Stimulated activated CD8-positive, alpha-beta memory T cell treated with anti-CD3 and anti-CD28 coated beads, Interleukin-4, amount 100 ng/mL, for 1 hour (primary cell): ENCODE measurements at places on chromosomes 5 and 9.

DNA sequence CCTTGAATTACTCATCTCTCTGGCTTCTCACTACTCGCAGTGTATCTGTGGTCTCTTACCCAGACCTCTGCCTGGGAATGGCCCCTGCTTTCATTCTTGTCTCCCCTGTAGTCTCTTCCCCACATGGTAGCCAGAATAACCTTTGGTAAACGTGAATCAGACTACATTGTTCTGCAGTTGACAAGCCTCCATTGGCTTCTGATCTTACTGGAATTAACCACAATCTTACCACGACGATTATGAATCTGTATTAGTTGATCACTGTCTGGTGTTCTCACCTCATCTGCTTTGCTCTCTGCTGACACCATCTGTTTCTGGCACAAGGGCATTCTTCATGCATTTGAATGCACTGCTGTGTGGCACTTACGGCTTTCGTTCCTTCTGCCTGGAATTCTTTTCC lies 781.2 kb downstream of the MTRR start:
- no peak for DNase-seq

GRCh38 chr5:92470770-92471169 lies 1087.7 kb upstream of the ARRDC3 start:
- DNase-seq: no peak

DNA sequence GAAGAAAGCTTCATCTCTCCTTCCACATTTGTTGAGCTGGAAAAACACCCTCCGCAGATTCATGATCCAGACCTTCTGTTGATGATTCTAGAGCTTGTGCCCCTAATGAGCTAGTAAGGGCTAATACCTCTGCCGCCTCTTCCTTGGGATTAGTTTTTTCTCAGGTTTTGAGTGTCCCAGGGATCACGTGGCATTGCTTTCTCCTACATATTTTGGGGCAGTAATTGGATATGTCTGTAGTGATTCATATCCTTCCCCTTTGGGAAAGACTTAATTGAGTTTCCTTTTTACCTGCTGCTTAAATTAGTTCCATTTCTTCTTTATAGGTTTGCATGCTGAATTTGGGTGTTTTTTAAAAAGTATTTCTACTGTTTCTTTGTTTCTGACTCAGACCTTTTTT lies 143.9 kb downstream of the GOLPH3 start:
- no peak for DNase-seq

GRCh38 chr9:121478816-121479676 lies 20.6 kb downstream of the GGTA1 start:
- DNase-seq: no peak

GRCh38 chr5:81450940-81451339 lies 57.0 kb upstream of the ACOT12 start:
- DNase-seq: no peak

GRCh38 chr9:108724652-108725051 lies 131.1 kb downstream of the ACTL7B start:
- DNase-seq: no peak

- no peak for DNase-seq
Measured at GRCh38 chr5:35182910-35183535, 47.3 kb downstream of the PRLR start.

DNA sequence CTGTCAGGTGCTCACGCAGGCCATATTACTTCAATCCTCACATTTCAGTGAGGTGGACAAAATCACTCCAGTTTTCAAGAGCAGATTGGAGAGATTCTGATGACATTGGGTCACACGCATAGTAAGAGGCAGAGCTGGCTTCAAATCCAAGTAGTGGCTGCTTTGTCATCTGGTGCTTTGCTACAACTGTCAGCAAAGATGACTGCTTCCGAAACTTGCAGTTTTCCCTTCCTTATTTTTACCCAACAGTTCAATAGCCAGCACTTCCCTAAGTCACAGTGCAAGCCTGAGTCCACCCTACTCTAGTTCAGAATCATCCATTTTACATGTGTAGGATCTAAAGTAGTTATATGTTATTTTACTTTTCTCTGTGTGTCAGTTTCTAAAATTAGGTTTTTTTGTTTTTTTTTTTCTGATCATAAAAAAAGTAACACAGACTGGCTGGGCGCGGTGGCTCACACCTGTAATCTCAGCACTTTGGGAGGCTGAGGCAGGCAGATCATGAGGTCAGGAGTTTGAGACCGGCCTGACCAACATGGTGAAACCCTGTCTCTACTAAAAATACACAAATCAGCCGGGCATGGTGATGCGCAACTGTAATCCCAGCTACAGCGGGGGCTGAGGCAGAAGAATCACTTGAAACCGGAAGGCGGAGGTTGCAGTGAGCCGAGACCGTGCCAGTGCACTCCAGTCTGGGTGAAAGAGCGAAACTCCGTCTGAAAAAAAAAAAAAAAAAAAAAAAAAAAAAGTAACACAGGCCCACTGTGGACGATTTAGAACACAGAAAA lies 49.6 kb downstream of the ANKDD1B start:
- no peak for DNase-seq

DNA sequence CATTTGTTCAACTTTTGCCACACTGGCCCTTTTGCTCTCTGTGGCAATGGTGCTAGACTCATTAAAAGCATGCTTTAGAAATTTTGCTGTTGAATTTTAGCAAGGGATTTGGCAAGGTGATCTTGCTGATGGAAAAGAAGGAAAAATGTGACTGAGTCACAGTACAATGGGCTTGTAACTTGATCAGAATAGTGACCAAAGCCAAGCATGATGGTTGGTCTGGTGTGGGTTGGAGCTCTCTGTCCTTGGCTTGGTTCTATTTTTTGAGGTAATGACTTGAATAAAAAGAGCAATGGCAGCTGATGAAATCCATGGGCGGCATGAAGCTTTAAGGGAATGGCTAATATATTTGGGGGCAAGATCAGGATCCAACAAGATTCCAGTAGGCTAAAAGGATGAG lies 114.4 kb upstream of the ZNF366 start:
- no peak for DNase-seq

DNA sequence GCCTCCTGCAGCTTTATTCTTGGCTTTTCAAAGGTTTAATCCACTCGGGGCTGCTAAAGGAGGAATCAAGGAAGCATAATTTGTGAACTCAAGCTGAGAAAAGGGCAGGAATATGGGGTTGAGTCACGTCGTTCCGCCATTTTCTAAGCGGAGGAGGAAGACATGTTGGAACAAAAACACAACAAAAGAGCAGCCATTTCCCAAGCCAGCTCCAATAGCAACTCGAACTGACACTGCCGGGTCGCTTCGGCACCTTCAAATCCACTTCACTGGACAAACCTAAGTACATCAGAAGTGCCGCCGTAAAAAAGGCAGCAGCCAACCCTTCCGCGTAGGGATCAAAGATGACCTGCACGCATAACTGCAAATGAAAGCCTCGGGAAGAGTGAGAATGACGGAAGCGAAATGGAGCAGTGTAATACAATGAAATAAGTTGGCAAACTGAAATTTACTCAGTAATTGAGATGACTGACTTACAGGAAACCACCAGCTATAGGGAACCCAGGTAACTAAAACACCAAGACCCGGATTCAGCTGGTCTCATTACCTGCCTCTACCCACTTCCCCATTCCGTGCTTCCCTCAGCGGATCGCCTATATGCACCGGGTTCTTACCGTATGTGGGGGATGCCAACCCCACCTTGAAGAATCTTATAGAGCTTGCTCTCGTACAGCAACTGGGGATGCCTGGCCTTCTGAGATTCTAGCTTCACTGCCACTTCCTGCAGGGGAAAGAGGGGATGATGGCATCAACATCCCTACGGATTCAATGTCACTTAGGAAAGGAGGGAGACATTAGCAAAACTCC lies 1.6 kb downstream of the CSNK1A1 start:
- DNase-seq: no peak
